ENCODE measurements at places on chromosomes 6 and 20.

- DNase-seq, result no peak
Observed at GRCh38 chr6:107894809-107895396, 63.1 kb downstream of the SEC63 start.

GRCh38 chr6:106731144-106731842, 101.9 kb downstream of the QRSL1 start:
- no peak for DNase-seq

GRCh38 chr20:60055740-60056139, 97.5 kb downstream of the CDH26 start:
- DNase-seq, result no peak

- DNase-seq, result peak; percentile 91
Observed at GRCh38 chr6:15365273-15365687, 119.4 kb downstream of the JARID2 start.

DNA sequence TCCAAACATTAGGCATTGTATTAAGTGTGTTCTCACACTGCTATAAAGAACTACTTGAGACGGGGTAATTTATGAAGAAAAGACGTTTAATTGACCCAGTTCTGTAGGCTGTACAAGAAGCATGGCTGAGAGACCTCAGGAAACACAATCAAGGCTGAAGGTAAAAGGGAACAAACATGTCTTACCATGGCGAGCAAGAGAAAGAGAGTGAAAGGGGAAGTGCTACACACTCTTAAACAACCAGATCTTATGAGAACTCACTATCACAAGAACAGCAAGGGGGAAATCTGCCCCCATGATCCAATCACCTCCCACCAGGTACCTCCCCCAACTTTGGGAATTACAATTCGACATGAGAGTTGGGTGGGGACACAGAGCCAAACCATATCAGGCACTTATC, 86.6 kb upstream of the TOP1 start:
- no peak for DNase-seq

DNA sequence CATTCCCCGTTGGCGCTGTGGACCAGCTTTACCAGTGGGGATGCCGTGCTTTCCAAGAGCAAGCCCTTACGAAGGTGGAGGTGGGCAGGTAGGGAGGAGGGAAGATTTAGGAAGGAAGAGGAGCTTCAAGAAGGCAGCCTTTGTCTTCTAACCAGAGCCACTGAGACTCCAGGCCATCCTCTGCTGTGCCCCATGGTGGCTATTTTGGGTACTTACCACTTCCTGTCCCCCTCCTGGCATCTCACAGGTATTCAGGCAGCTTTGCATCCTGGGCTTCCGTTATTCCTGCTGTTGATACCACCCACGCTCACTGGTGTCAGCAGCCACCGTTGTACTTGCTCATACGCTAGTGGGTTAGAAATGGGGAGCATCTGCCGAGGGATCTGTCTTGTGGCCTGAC, 22.9 kb downstream of the ERMARD start:
- no peak for DNase-seq

DNA sequence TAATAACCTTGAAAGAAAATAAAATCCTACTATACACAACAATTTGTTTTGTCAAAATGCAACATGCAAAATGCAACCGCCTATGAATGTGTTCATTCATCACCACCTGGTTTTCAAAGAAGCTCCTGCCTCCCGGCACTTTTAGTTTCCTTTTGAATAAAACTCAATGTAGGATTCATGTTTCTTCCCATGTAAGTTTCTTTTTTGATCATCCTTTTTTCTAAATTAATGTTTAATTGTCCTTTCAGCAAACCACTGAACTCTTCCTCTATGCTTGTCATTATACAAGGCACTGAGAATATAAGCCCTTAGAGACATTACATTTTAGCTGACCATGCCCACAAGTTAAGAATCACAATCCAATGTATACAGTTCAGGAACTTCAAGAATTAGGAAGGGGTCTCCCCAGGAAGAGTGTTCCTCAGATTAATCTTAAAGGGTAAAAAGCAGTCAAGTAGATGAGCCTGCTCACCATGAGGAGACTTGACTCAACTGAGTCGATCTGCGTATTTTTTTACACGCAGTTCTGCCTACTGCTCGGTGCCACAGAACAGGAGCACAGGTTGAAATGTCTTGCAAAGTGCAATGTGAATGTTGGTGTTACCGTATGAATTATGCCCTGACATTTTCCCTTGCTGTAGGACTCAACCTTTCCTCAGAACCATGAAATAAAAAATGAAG, 7.2 kb upstream of the THEMIS start:
- no peak for DNase-seq

- no peak for DNase-seq
Observed at GRCh38 chr6:23184351-23184750, 615.0 kb downstream of the HDGFL1 start.

DNA sequence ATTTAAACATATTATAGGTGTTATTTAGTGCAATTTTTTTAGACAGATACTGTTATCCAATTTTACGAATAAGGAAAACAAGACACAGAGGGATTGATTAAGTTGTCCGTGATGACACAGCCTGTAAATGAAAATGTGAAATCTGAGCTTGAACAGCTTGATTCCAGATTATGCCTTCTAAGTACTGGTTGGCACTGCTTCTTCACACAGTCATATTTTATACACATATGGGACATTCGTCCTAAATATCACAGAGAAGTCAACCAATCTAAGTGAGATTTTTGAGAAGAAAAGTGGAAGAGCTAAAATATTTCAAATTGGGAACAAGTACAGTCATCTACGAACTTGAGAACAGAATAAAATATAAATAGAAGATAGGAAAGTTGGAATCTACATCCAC, 756.3 kb downstream of the BCKDHB start:
- DNase-seq, result no peak

GRCh38 chr6:148701375-148701774, 45.5 kb upstream of the UST start:
- no peak for DNase-seq

DNA sequence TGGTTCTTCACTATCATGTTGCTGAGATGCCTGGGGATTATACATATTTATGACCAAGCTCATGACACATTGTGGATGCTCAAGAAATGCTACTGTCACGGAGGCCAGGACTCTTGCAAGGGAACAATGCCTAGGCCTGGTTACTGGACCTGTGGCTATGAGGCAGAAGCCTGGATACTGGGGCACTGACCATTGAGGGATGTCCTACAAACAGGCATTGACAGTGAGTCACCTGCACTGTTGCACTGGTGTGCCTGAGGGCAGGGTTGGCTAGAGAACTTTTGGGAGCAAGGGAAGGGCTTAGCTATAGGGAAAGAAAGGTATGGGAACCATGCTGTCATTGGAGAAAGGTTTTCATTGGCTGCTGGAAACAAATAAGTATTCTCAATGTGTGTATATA, 313.1 kb upstream of the SUPT3H start:
- no peak for DNase-seq

- DNase-seq, result no peak
Observed at GRCh38 chr6:56947924-56948323, 7.0 kb upstream of the BEND6 start.

GRCh38 chr6:140567466-140567865, 1193.0 kb upstream of the CITED2 start:
- DNase-seq, result peak; percentile 9

GRCh38 chr6:16849988-16850680, 88.9 kb upstream of the ATXN1 start:
- DNase-seq, result no peak

DNA sequence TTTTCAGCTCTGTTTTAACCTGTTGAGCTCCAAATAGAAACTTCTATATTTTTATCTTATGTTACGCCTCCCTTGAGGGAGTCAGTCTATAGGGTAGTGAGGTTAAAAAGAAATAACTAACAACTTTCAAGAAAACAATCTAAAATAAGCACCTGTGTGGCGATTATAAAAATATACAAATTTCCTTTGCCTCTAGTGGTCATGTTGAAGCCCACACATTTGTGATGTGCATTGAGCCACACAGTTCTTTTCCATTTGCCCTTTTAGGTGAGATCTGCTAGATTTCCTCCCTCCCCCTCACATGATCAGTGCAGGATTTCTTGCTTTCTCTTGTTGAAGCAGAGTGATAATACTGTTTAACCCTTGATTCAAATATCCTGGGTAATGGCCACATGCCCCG, 84.2 kb downstream of the MYB start:
- DNase-seq, result no peak

DNA sequence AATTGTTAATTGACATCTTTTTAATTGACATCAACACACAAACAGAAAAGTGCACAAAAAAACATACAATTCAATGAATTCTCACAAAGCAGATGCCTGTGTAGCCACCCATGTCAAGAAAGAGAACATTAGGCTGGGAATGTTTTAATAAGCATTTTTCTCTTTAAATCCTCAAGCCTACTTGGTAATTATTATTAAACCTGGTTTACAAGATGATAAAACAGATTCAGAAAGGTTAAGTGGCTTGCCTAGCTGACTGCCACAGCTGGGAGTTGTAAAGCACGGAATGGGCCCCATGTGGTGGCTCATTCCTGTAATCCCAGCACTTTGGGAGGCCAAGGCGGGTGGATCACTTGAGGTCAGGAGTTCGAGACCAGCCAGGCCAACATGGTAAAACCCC, 90.0 kb upstream of the AKAP12 start:
- no peak for DNase-seq

- peak; percentile 68 for DNase-seq
Observed at GRCh38 chr6:137944793-137945498, 77.9 kb downstream of the TNFAIP3 start.

- peak; percentile 50 for DNase-seq
Observed at GRCh38 chr6:137265561-137266308, 46.5 kb upstream of the IFNGR1 start.

Data from tongue (tissue), 3 donors.